Fibroblast of skin of left quadriceps (primary cell): ENCODE measurements at places on chromosomes 12 and 14.

- DNase-seq = no peak
These were observed 8.4 kb upstream of the ERGIC2 start for GRCh38 chr12:29389295-29389919.

DNA sequence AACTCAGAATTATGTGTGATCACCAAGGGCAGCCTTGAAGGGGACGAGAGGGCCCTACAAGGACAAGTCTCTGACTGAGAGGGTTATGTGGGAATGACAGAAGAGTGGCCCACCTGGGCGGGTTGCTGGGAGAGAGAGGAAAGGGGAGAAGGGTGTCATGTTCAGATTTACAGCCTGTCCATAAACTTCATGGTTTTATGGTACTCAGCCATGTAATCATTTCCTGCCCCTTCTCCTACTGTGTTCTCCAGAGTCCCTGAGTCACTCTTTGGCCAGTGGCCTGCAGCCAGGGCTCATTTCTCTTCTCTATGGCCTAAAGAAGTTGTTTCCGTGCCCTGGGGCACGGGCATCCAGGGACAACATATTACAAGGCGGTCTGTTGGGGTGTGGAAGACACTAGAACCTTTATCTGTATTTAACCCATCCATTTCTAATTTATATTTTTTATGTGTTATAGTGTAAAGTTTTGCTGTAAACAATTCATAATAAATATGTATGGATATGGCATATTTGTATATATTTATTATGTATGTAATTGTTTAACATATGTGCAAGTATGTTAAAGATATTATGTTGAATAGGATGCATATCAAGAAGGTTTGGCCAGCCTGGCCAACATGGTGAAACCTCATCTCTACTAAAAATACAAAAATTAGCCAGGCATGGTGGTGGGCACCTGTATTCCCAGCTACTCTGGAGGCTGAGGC is 26.9 kb downstream of the DDX47 start:
- DNase-seq = peak; percentile 43

- DNase-seq = peak; percentile 50
These were observed 389.6 kb upstream of the DDHD1 start for GRCh38 chr14:53542732-53543131.

GRCh38 chr12:31507966-31508365 is 83.0 kb downstream of the DENND5B start:
- DNase-seq = no peak

DNA sequence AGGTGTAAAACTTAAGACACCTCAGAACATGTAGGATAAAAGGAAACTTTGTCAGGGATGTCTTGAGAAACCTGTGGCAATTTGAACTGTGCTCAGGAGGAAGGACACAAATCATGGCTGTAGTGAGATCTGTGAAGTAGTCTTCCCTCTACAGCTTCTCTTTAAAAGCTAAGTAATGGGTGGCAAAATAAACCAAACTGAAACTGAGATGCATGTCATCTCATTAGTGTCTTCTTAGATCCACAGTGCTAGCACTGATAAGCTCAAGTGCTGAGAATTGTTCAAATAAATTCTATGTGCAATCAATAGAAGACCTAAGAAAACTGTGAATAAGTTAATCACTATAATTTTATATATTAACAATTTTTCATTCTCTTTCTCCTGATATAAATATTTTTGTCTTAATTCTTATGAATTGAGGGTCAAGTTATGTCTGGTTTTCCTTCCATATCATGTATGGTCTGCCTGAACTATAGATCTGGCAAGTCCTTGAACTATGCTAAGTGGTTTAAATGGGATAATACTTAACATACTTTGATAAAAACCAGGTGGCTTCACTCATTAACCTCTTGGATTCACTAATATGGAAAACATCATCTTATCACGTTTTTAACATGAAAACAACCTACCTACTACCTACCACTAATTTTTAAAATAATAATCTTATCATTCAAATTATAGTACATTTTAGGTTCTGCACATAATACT is 27.2 kb downstream of the SYT1 start:
- DNase-seq = no peak

DNA sequence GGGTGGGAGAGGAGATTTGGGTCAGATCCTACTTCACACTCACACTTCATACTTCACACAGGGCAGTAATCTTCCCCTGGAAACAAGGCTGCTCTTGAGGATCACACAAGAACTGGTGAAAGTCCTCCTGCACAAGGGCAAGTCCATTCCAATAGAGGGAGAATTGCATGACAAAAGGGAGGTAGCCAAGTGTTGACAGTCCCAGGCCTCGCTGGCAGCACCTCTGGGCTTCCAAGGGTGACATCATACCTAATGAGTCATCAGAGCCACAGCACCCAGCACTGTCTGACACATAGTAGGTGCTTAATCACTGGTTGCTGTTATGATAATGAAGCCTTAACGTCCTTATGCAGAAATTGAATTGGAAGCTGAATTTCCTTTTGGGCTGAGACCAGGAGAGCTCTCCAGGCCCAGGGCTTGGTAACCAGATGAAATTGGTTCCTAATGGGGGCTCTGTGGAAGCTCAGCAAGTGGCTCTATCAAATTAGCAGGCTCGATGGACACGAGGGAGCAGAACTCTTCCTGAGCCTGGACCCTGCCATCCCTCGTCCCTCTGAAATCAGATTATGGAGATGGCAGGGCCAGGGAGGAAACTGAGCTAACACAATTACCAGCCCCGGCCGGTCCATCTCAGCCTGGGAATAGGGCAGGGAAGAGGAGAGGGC is 58.8 kb upstream of the ACTN1 start:
- DNase-seq = no peak

GRCh38 chr12:119989731-119990381 is 820 bp downstream of the BICDL1 start:
- DNase-seq = peak; percentile 17

DNA sequence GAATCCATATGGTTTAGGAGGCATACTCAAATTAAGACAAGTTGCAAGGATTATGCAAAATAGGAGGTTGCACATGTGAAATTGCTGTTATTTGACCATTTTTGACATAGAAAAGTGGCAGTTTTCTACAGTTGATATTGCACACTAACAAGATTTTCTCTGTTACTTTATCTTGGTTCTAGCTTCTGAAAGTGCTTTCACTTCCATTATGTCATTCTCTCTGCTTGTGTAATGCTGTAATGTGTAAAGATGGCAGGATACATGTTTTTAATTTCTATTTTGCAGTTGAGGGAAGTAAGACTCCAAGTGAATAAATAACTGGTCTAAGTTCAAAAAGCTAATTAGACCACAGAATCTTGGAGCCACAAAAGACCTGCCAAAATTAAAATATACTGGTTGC is 60.6 kb downstream of the MYRFL start:
- DNase-seq = no peak

DNA sequence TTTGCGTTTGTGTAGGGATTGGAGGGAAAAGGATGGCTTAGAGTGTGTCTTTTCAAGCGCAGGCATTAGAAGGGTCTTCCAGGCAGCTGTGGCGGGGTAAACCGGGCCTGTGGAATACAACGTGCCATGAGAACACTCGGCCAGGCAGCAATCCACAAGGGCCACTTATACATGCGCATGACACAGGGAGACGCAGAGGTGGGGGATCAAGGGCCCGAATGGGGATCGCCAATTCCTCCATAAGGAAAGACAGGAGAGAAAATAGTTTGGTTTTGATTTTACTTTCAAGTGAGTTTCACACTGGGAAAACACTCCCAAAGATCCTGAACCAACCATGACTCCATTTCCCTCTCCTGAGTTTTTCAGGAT is 71.6 kb downstream of the SPRING1 start:
- DNase-seq = no peak

DNA sequence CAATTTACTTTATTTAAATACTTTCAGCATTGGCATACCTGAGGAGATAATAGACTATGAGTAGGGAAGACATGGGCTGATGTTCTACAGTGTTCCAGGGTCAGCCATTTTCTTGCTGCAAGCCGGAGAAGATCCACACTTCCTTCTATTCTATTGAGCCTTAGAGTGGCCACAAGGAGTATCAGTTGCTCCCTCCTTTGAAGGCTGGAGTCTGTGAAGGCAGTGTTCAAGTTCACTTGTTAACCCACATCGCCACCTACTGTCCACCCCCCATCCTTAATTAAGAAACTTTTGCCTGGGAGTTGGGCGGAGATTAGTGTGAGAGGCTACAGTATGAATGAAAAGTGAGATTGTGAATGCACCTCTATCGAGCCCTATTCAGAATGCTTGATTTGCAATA is 666.6 kb downstream of the NRXN3 start:
- DNase-seq = peak; percentile 8

DNA sequence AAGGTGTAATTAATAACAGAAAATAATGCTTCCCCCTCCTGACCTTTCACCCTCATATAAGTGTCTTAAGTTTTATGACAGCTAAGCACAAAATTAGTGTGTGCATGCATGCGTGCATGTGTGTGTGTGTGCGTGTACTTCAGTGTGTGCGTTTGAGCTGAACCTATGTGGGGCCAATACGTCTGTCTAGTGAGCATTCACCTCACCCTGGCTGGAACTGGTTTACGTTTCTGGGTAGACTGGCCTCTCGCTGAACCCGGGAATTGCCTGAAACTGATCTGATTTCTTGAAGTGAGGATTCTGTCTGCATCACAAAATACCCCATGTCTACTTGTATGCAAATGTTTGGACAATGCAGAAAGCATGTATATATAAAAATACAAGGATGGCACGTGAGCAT is 68.2 kb upstream of the TBX3 start:
- no peak for DNase-seq

GRCh38 chr12:33265900-33266299 is 173.7 kb downstream of the SYT10 start:
- no peak for DNase-seq

- no peak for DNase-seq
These were observed 609.0 kb upstream of the LMO3 start for GRCh38 chr12:17214929-17215328.

GRCh38 chr12:66624806-66625205 is 54.1 kb downstream of the GRIP1 start:
- no peak for DNase-seq

DNA sequence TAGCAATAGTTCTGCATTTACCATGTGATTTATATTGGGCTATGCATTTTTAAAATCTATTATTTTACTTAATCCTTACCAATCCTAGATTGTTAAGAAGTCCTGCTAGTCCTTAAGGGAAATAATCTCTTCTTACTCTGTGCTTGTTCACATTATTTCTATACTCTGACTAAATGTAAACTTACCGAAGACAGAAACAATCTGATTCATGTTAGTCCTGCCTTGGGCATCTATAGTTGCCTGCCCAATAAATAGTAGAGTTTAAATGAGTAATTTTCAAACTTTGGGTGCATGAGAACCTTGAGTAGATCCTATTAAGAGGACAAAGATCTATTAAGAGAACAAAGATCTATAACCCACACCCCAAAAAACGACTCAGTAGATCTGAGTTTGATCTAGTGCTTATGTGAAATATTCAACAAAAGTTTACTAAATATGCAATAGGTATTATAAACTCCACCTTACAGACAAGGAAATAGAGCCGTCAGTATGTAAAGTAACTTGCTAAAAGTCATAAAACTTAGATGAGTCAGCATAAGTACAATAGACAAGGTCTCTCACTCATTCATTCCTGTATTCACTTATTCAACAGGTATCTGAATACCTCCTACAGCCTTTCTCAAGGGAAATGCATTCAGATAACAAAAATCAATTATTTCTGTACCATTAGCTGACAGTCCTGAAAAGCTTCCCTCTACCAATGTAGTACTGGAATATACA is 127.6 kb downstream of the PAWR start:
- no peak for DNase-seq

- DNase-seq = no peak
These were observed 165.8 kb downstream of the MON2 start for GRCh38 chr12:62632411-62632918.

- no peak for DNase-seq
These were observed 24.9 kb downstream of the DEGS2 start for GRCh38 chr14:100134586-100134985.

DNA sequence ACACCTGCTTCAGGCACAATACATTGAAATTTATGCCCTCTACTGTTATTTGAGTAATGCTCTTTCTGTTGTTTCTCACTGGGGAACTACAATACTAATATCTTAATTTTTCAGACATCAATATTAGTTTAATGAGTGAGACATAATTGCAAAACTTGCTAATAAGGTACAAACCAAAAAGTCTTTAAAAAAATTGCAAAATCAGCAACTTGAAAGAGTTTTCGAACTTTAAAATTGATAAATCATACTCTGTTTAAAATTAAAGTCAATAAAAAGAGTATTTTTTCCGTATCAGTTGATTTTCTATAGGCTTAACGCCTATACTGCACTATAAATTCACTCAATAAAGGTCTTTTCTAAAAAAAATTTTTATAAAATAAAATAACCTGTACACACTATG is 1735.9 kb upstream of the SEL1L start:
- no peak for DNase-seq

DNA sequence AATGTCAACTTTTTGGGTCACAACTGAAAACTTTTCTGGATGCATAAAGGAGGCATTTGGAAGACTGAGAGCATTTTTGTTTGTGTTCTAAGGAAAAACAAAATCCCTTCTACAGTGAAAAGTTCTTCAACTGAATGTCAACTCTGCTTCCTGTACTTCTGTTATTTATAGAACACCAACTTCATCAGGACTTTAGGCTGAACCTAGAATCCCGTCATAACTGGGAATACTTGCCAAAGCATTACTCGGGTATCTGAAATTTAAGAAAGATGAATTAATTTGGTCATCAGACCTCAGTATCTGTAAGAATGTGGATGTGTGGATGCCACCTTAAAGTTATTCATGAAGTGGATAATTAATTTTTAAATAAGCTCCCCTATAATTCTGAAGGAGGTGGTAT is 73.2 kb downstream of the FERMT2 start:
- DNase-seq = peak; percentile 40

DNA sequence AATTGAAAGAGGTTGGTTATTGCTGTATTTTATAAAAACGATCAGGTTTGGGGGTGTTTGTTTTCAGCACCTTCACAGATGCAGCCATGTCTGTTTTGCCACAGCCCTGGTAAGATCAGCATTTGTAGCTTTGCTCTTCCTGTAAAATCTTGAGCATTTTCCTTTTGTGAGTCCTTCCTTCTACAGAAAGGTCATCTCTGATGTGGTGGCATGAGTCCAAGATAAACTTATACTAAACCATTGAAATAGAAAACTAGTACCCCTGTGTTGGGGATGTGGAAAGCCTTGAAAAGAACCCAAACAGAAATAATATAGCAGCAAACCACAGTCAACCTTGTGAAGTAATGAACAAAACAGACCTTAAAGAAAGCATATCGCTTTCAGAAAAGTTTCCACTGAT is 85.5 kb downstream of the TGFB3 start:
- DNase-seq = no peak
